ENCODE measurements at places on chromosomes 5 and 9.
A peak's percentile ranks its signal among the peaks of the same experiment; 100 is the strongest.

- H3K27me3 ChIP-seq: no peaks in the 10 kb centered on the region
- no peak overlapping the region for H3K4me3 ChIP-seq
- H3K36me3 ChIP-seq: no peaks in the 10 kb centered on the region
- no peaks in the 10 kb centered on the region for H3K4me1 ChIP-seq
- no peak for DNase-seq
Measured at GRCh38 chr5:175614223-175614815, 43.6 kb upstream of the HRH2 start.

- DNase-seq: no peak
- no peaks in the 10 kb centered on the region for H3K4me1 ChIP-seq
- no peak overlapping the region for H3K4me3 ChIP-seq
Measured at GRCh38 chr9:90180381-90180780, 462.2 kb downstream of the DIRAS2 start.

DNA sequence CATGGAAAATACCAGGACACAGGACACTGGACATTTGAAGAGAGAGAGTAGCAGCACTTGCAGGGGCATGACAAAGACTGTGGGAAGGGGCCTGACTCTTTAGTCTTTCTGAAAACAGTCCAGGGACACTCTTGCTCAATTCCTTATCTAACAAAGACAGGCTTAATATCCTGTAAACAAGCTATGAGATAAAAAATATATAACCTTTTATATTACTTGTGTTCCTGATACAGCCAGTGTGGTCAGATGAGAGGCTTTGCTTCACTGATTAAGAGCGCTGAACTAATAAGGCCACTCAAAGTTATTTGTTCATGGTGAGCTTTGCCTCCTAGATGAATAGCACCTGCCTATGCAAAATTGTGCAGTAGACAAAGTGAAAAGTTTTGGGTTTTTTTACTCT is 518.7 kb downstream of the LRRC70 start:
- no peaks in the 10 kb centered on the region for H3K36me3 ChIP-seq
- no peak for DNase-seq
- no peaks in the 10 kb centered on the region for H3K27me3 ChIP-seq
- H3K27ac ChIP-seq: no peak overlapping the region
- H3K4me1 ChIP-seq: no peaks in the 10 kb centered on the region
- no peak overlapping the region for H3K4me3 ChIP-seq

GRCh38 chr5:1291611-1292080 is 3.2 kb downstream of the TERT start:
- H3K4me1 ChIP-seq: no peaks in the 10 kb centered on the region
- DNase-seq: peak; percentile 29
- H3K27ac ChIP-seq: no peak overlapping the region
- H3K27me3 ChIP-seq: peaks cover 37% of the 10 kb centered on the region
- H3K4me3 ChIP-seq: no peak overlapping the region

- H3K4me3 ChIP-seq: no peak overlapping the region
- no peak overlapping the region for H3K27ac ChIP-seq
- H3K27me3 ChIP-seq: no peaks in the 10 kb centered on the region
Measured at GRCh38 chr5:149206524-149207141, 65.0 kb upstream of the AFAP1L1 start.

All from sigmoid colon (tissue), 7 donors.